Breast epithelium (tissue), 4 donors: ENCODE measurements at places on chromosomes 5 and 9. TPM values are rescaled to one million over a fixed set of nuclear protein-coding genes. Genes with fewer than 3 reads are reported as not detected.
A peak's percentile ranks its signal among the peaks of the same experiment; 100 is the strongest.

GRCh38 chr9:35732800-35733541 lies 505 bp downstream of the CREB3 start:
- H3K27ac ChIP-seq: peak overlapping the region; percentile 99
- H3K36me3 ChIP-seq: peaks cover 3% of the 10 kb centered on the region
- DNase-seq: no peak
- peaks cover 21% of the 10 kb centered on the region for H3K4me1 ChIP-seq

- DNase-seq: no peak
- no peaks in the 10 kb centered on the region for H3K36me3 ChIP-seq
- no peak overlapping the region for H3K27ac ChIP-seq
Measured at GRCh38 chr9:126491568-126491879, 122.2 kb upstream of the LMX1B start.

DNA sequence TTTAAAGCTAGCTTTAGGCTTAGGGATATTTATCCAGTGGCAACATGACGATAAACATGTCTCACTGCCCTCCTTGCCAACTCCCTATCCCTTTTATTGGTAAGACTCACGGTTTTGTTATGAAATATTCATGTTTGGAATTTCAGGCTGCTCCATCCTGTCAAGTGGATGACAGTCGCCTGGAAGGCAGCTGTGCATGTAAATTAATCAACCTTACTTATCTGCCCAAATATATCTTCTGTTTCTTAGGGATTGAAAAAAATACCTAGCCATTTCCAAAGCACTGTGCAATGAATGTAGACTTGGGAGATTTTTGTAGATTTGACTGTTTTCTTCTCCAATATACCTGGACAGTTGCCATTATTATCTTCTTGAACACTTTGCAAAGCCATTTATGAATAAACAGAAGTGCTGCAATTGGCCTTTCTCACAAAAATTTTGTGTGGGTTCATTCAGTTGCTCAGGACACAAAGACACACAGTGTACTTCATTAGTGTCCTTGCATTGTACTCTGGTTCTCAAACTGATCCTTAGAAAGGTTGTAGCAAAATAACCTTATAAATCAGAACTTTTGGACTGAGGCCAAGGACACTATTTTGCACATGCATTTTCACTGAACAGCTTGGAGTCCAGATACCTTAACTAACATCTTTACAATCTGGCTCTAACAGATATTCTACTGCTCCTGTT lies 889.4 kb upstream of the SEMA6A start:
- H3K36me3 ChIP-seq: no peaks in the 10 kb centered on the region
- no peak for DNase-seq
- no peak overlapping the region for H3K27ac ChIP-seq
- H3K4me1 ChIP-seq: no peaks in the 10 kb centered on the region

DNA sequence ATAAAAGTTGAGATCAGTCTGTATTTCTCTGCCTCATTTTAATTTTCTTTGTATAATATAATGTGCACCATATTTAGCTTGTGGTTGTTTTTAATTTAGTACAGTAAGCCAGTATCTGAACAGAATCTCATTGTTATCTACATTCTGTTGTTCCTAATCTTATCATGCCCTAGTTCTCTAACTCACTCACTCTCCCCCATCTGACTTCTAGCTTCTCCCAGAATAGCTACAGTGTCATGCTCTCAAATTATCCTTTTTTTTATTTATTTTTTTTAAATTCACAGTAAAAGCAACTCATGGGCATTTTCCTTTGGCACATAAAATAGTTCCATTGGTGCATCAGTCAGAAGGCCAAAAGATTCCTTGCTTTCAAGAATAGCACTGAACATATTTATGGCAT lies 156.6 kb downstream of the TRPM3 start:
- H3K4me1 ChIP-seq: no peaks in the 10 kb centered on the region
- DNase-seq: no peak
- no peaks in the 10 kb centered on the region for H3K36me3 ChIP-seq
- no peak overlapping the region for H3K4me3 ChIP-seq
- no peaks in the 10 kb centered on the region for H3K27me3 ChIP-seq

GRCh38 chr9:109538346-109538745 lies 40.2 kb upstream of the PTPN3 start:
- no peaks in the 10 kb centered on the region for H3K4me1 ChIP-seq
- H3K4me3 ChIP-seq: no peak overlapping the region
- no peak for DNase-seq
- no peaks in the 10 kb centered on the region for H3K27me3 ChIP-seq

- no peaks in the 10 kb centered on the region for H3K4me1 ChIP-seq
- no peak for DNase-seq
- no peak overlapping the region for H3K4me3 ChIP-seq
- peaks cover 4% of the 10 kb centered on the region for H3K36me3 ChIP-seq
- H3K27ac ChIP-seq: no peak overlapping the region
- H3K27me3 ChIP-seq: no peaks in the 10 kb centered on the region
Measured at GRCh38 chr5:43073597-43074546, 33.8 kb upstream of the ANXA2R start.

DNA sequence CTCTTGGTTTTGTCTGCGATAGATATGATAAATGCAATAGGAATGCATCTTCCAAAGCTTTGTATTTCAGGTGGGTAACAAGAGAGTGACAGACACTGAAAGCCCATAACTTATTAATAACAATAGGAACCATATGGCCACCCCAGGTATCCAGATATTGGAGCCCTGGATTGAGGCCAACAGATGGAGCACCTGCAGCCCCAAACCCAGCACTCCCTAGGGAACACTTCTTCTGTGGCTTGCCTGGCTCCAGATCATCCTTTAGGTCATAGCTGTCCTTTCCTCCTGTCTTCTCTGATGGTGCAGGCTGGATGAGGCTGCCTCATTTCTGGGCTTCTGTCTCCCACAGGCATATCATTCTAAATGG lies 5.0 kb upstream of the IL3 start:
- no peaks in the 10 kb centered on the region for H3K36me3 ChIP-seq
- H3K27me3 ChIP-seq: no peaks in the 10 kb centered on the region
- H3K4me1 ChIP-seq: no peaks in the 10 kb centered on the region
- no peak for DNase-seq
- no peak overlapping the region for H3K27ac ChIP-seq

- H3K4me3 ChIP-seq: no peak overlapping the region
- DNase-seq: no peak
- H3K36me3 ChIP-seq: no peaks in the 10 kb centered on the region
- H3K4me1 ChIP-seq: no peaks in the 10 kb centered on the region
Measured at GRCh38 chr5:10335711-10336470, 17.6 kb upstream of the MARCHF6 start.

DNA sequence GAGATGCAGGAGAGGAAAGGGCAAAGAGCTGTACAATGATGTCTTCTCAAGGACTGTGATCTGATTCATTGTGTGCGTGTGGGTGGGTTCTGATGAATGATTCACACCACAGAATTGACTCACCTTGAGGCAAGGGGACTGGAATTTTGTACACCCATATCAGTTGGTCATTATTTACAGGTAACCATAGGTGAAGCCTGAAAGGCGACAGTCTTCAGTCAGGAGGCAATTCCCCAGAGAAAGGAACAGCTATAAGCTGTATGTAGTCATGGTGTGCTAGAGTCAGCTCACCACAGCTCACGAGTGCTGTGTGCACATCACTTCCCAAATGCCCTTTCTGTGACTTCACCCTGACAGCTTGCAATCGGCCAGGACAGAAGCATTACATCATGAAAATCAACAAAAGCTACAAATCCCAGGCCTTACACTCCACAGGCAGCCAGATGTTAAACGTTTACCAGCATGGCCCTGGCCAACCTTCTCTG lies 87.6 kb upstream of the RPS23 start:
- H3K36me3 ChIP-seq: no peaks in the 10 kb centered on the region
- H3K4me1 ChIP-seq: no peaks in the 10 kb centered on the region
- H3K4me3 ChIP-seq: no peak overlapping the region
- no peak overlapping the region for H3K27ac ChIP-seq
- no peak for DNase-seq
- H3K27me3 ChIP-seq: no peaks in the 10 kb centered on the region

DNA sequence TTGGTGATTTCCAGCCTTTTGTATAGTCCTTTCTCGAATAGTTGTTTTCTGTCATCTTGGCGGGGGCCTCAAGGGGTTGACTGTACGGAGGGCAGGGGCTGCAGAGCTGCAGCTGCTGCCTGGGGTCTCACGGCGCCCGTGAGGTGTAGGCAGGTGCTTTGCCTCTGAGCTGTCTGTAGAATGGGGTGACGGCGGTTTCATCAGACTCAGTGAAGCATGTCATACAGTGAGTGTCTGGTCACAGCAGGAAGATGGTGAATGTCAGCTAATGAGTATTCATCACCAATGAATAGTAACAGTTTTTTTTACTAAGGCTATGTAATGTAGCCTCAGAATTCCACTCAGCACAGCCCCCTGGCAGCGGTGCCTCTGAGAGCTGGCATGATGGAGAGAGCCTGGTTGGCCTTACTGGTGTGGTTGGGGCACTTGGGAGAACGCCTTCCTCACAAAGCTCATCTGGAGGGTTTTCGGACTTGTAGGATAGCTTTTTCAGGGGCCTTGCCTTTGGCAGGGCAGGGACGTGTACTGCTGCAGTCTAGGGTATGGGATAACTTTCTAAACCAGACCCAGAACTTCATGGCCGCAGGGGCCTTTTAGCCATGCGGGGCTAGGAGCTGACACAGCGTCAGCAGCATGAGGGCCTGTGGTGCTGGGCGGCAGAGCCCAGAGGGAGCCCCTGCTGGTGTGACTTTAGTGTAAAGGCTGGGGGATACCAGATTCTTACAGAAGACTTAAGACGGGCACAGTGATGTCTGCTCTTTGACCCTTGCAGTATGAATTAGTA lies 15.0 kb downstream of the TENT4A start:
- no peaks in the 10 kb centered on the region for H3K36me3 ChIP-seq
- no peak overlapping the region for H3K4me3 ChIP-seq
- H3K27ac ChIP-seq: no peak overlapping the region
- no peaks in the 10 kb centered on the region for H3K27me3 ChIP-seq
- H3K4me1 ChIP-seq: peaks cover 9% of the 10 kb centered on the region

DNA sequence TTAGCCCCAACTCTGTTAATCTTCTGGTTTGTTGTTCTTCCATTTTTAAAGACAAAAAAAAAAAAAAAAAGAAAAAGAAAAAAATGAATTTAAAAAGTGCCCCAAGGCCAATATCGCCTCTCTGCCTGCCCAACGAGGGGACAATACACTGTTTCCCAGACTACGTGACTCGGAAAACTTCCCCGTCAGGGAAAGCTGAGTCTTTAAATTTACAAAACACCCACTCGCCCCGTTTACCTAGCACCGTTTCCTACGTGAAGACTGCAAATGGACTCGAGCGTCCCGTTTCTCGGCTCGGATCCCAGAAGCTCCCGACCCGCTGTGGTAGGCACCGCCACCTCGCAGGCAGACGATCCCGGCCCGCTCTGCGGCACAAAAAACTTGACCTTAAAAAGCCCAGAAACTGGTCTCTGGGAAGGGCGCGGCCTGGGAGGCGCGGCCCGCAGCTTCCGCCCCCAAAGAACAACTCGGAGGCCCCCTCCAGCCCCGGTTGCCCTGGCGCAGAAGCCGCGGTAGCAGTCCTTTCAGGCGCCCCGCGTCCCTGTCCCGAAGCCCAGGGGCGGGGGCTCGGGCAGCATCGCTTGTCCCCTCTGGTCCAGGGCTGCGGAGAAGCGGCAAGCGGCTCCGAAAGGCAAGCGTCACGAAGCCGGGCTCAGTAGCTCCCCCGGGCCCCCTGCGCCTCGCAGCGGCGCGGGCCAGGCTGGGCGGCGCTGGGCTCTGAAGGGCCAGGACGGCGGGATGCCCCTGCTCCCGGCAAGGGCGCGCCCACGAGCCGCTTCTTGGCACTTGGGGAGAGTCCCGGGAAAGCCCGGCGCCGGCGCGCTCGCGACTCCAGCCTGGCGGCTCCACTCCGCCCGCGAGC lies at the start of gene GCNT4:
Gene GCNT4 (minus strand): TSS at position 367 of the 862 bp plus-strand sequence. CDS start 22,521 bp downstream, outside the sequence.
- H3K4me1 ChIP-seq: no peaks in the 10 kb centered on the region
- peak within 1 kb of the TSS; percentile 95 for H3K27ac ChIP-seq
- H3K27me3 ChIP-seq: no peaks in the 10 kb centered on the region
- H3K4me3 ChIP-seq: peak within 1 kb of the TSS; percentile 92

GRCh38 chr9:115057559-115057958 lies 60.4 kb downstream of the TNC start:
- H3K4me1 ChIP-seq: no peaks in the 10 kb centered on the region
- no peak overlapping the region for H3K4me3 ChIP-seq
- peak overlapping the region; percentile 55 for H3K27ac ChIP-seq
- no peaks in the 10 kb centered on the region for H3K36me3 ChIP-seq
- no peak for DNase-seq
- no peaks in the 10 kb centered on the region for H3K27me3 ChIP-seq

DNA sequence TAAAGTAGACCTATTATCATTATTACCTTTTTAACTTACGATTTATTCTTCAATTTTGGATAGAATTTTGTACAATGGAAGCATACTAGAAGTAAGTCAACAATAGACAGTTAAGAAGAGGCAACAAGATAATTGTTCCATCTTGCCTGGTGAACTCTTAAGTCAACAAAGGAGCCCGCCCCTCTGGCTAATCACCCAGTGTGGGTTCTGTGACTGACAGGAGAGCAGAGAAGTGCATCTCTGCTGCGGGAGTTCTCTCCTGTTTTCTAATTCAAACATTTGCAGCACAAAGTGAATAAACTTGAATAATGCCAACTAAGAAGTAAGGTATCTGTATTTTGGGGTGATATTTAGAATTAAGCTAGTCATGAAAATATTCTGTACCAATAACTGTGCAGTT lies 6.7 kb upstream of the ISL1 start:
- no peak overlapping the region for H3K4me3 ChIP-seq
- H3K36me3 ChIP-seq: no peaks in the 10 kb centered on the region
- DNase-seq: no peak

DNA sequence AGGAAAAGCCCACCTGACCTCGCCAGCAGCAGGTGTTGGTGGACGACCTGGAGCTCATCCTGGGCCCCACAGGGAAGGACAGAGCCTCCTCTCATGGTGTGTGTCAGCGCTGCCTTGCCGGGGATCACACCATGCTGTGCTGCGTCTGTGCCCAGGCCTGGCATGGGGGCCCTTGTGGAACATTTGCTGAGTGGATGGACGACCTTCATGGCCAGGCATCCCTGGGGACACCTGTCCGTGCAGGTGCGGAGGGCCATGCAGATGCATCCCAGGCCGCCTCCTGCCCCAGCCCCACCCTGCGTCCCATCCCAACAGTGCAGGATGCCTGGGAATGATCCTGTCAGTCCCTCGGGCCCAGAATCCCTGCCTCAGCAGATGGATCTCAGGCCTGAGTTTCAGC lies 73.8 kb downstream of the NEK6 start:
- H3K27me3 ChIP-seq: no peaks in the 10 kb centered on the region
- no peak overlapping the region for H3K4me3 ChIP-seq
- DNase-seq: no peak
- H3K27ac ChIP-seq: no peak overlapping the region
- no peaks in the 10 kb centered on the region for H3K4me1 ChIP-seq

GRCh38 chr9:6428940-6429889 lies 16.2 kb downstream of the UHRF2 start:
- no peak overlapping the region for H3K27ac ChIP-seq
- no peak for DNase-seq
- no peaks in the 10 kb centered on the region for H3K36me3 ChIP-seq

- no peak for DNase-seq
- H3K4me3 ChIP-seq: no peak overlapping the region
- H3K36me3 ChIP-seq: no peaks in the 10 kb centered on the region
- no peak overlapping the region for H3K27ac ChIP-seq
- H3K27me3 ChIP-seq: no peaks in the 10 kb centered on the region
- H3K4me1 ChIP-seq: no peaks in the 10 kb centered on the region
Measured at GRCh38 chr9:135321580-135321979, 158.0 kb upstream of the PPP1R26 start.

IL13 gene
- total RNA-seq: 0.33 TPM

OLFM1 gene
- 22.1 TPM for total RNA-seq

TRIM7 gene
- 0.29 TPM for total RNA-seq

OSMR gene
- 32.2 TPM for total RNA-seq

TNFSF15 gene
- 2.0 TPM for total RNA-seq

LCP2 gene
- total RNA-seq: 15.4 TPM

IRX1 gene
- total RNA-seq: 27.8 TPM

CTSV gene
- total RNA-seq: 2.0 TPM

NMUR2 gene
- total RNA-seq: 0.33 TPM

GLDC gene
- 2.6 TPM for total RNA-seq

STK32A gene
- total RNA-seq: 3.5 TPM
